Activated CD4-positive, alpha-beta T cell treated with anti-CD3 and anti-CD28 coated beads for 48 hours (primary cell): ENCODE measurements at places on chromosomes 16 and 17.
A peak's percentile ranks its signal among the peaks of the same experiment; 100 is the strongest.

DNA sequence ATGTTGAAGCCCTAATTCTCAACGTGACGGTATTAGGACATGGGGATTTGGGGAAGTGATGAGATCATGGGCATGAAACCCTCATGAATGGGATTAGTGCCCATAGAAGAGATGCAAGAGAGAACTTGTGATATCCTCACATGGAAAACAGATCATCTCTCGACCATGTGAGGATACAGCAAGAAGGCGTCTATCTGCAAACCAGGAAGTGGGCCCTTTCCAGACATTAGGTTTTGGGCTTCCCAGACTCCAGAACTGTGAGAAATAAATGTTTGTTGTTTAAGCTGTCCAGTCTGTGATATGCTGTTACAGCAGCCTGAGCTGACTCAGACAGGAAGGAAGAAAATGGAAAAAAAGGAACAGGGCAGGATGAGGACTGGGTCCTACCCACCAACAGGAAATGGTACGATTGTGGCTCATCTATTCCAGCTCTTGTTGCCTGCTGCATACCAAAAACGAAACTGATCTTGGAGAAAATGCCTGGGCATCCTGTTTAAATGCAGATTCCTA is 21.9 kb upstream of the SSTR2 start:
- DNase-seq, result peak; percentile 32

DNA sequence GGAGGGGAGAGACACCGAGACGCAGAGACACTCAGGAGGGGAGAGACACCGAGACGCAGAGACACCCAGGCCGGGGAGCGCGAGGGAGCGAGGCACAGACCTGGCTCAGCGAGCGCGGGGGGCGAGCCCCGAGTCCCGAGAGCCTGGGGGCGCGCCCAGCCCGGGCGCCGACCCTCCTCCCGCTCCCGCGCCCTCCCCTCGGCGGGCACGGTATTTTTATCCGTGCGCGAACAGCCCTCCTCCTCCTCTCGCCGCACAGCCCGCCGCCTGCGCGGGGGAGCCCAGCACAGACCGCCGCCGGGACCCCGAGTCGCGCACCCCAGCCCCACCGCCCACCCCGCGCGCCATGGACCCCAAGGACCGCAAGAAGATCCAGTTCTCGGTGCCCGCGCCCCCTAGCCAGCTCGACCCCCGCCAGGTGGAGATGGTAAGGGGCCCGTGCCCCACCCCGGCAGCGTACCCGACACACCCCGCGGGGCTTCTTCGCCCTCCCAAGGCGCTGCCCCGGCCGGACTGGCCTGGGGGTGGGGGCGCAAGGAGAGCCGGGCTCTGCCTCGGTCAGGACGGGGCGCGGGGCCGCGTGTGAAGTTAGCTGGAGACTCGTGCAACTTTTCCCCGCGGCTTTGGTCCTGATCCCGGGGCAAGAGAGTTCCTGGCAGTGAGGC is 427 bp downstream of the PPP1R1B start:
- no peak for DNase-seq

DNA sequence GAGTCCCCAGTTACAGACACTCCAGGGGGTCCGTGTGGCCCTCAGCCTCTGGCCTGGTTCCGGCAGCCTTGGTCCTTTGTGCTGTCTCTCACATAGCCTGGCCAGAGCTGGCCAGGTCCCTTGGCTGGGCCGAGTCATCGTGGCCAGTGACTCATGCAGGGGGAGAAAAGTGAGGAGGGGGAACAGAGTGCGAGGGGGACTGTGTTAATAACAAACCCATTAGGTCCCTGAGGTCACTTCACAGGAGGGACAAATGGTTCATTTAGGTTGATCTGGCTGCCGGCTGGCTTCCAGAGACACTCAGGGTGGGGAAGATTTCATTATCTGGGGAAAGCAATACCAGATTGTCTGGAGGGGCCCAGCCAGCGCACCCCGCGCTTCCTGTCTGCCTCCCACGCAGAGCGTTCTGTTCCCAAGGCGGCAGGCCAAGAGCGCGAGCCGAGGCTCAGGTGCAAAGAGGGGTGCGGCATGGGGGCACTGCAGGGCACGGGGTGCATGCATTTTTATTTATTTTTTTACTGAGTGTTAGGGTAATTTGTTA is 223.1 kb downstream of the SEC14L1 start:
- peak; percentile 53 for DNase-seq

DNA sequence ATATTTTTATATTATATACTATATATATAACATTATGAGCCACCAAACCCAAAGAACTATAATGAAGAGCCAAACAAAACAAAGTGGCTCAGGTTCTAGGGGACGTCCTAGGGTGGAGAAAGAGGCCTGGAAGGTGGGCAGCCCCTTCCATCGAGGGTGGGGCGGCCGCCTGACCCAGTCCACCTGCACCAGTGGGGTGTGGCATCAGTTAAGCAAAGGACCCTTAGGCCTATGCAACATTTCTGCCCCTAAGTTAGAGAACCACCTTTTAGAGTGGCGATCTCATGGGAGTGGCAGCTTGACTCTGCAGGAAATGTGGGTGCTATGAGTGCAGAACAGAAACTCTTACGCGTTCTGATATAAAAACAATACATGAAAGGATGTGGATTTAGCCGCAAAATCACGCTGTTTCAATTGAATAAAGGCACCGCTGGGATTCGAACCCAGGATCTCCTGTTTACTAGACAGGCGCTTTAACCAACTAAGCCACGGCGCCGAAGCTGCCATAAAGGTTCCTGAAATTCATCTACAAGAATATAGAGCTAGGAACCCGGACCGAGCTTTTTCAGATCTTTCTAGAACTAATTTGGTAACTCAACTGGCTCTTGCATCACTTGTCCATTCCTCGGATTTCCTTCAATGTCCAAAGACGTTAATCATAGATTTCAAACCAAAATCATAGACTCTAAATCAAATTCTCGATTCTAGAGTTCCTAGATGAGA is 15.6 kb upstream of the AURKB start:
- DNase-seq, result peak; percentile 91

GRCh38 chr16:84717484-84717883 is 17.7 kb downstream of the USP10 start:
- no peak for DNase-seq

DNA sequence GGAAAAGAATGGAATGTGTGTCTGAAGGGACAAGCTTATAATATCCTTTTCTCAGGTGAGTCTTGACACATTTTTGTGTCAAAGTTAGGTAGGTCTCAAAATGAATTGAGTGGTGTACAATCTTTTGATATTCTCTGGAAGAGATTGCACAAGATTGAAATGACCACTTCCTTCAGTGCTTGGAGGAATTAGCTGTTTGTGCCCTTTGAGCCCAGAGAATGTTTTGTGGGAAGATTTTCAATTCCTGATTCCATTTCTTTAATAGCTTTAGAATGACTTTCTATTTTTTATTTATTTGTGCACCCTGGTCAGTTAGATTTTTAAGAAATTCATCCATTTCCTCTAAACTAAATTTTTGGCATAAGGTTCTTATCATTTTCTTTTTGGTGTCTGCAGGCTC is 1.6 kb upstream of the CCL13 start:
- no peak for DNase-seq
